ENCODE measurements at places on chromosomes 3 and 15.
A peak's percentile ranks its signal among the peaks of the same experiment; 100 is the strongest.

GRCh38 chr15:85642693-85643066, 152.0 kb downstream of the KLHL25 start:
- no peak for DNase-seq

DNA sequence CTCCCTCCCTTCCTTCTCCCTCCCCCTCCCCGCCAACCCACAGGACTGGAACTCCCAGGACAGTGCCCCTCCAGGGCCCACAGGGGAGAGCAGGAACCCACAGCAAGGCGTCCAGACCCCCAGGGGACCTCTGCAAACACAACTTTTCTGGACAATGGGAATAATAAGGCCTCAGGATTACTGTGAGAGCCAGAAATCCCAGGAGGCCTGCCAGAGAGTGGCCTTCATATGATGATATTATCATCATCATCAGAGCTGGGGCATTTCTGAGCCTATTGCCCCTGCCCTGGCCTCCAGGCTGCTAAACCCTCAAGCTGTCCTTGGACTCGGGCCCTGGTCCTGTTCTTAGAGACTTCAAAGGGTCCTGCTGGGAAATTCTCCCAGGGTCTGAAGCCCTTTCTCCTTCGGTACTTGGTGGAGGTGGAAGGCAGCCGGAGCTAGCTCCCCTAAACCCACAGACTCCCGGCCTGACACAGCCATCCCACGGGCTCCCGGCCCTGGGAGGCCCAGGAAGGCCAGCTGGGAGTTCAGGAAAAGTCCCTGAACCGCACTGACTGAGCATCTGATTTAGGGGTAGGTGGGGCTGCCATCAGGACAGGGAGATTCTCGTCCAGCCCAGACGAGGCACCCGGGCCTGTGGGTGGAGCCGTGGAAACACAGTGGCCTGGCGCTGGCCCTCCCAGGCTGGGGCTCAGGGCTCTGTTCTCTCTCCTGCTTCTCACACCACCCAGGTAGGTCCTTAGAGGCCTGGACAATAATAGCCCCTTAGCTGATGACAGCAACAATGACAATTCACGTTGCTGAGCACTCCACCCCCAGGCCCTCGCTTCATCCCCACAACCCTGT, 4.9 kb downstream of the CALML4 start:
- DNase-seq, result no peak

- peak; percentile 44 for DNase-seq
These were observed 801 bp downstream of the ARHGAP31 start for GRCh38 chr3:119294696-119295671.

- DNase-seq, result no peak
These were observed 787.6 kb downstream of the FHIT start for GRCh38 chr3:60463685-60464084.

GRCh38 chr15:101276501-101277037, 716 bp downstream of the SELENOS start:
- DNase-seq, result peak; percentile 73

- no peak for DNase-seq
These were observed 283.9 kb upstream of the THBS1 start for GRCh38 chr15:39296955-39297354.

DNA sequence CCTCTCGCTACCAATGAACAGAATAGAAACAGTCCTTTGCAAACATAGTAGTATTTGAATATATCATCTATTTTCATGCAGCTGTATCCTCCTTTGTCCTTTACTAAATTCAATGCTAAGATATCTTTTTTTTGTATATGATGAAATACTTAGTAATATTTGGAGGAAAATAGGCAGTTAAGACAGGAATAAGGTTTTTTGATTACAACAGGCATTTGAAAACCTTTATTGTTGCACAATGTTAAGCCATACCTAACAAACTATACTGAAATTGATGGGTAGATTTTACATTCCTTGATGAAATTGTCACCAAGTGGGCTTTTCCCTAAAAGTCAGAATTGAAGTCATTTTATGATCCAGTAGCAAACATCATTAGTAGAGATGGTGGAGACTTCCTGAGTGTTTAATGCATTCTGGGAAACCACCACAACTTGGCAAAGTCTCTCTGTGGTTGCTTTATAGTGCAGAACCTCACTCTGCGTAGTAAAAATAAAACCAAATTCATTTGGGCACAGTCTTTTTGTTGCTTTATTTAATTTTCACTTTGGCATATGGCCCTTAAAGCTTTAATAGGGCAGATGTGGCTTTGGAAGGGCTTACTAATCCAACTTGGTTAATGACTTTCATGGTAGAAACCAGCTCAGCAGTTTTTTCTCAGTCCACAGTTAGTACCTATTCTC, 216.0 kb downstream of the DIPK2A start:
- no peak for DNase-seq

All from common myeloid progenitor, CD34-positive (primary cell).